ENCODE measurements at places on chromosomes 11 and 22. TPM values are rescaled to one million over a fixed set of nuclear protein-coding genes. Genes with fewer than 3 reads are reported as not detected.
A peak's percentile ranks its signal among the peaks of the same experiment; 100 is the strongest.

GRCh38 chr11:76266286-76267100 is 60.2 kb upstream of the WNT11 start:
- DNase-seq = peak; percentile 91

DNA sequence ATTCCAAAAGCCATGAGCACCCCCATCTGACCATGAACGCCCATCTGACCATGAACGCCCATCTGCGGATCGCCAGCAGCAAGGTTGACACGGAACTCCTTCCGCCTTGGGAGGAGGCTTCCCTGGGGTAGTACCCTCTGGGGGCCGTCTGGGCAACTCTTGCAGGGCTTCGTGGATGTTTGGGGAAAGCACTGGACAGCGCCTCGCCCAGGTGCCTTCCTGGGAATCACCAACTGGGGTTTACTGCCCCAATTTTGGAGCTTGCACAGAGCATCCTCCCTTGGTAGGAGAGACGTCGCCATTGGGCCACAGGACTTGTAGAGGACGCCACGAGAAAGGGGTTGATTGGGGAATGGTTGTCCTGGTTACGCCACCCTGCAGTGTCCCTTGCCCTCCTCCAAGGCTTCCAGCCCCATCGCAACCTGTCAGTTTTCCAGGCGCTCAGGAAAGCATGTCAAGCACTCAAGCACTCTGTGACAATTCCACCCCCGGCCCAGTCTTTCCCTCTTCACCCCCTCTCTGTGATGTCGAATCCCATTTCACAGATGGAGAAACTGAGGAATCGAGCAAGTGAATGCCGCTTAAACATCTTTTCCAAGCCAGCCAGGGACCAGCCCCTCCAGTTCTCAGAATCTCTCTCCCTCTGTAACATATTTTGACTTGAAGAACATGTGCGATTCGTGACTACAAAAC is 914 bp upstream of the PRDM11 start:
- DNase-seq = no peak

DNA sequence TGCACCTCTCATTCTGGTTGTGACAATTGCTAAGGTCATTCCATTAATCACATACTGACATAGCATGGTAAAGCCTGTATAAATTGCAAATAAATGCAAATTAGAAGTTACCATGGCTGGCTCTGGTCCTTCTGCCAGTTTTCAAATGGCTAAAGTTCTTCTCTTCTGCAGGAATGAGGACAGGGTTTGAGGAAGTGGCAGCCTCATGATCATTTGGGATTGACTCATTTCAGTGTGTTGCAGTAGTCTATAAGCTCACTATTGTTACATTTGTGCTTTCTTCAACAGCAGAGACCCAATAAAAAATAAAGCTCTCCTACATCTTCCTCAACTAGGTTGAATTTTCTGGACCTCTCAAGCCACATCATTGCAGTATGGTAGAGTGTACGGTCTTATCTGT is 60.3 kb downstream of the NECTIN1 start:
- DNase-seq = no peak

- peak; percentile 24 for DNase-seq
Measured at GRCh38 chr11:90332415-90332814, 109.6 kb upstream of the CHORDC1 start.

DNA sequence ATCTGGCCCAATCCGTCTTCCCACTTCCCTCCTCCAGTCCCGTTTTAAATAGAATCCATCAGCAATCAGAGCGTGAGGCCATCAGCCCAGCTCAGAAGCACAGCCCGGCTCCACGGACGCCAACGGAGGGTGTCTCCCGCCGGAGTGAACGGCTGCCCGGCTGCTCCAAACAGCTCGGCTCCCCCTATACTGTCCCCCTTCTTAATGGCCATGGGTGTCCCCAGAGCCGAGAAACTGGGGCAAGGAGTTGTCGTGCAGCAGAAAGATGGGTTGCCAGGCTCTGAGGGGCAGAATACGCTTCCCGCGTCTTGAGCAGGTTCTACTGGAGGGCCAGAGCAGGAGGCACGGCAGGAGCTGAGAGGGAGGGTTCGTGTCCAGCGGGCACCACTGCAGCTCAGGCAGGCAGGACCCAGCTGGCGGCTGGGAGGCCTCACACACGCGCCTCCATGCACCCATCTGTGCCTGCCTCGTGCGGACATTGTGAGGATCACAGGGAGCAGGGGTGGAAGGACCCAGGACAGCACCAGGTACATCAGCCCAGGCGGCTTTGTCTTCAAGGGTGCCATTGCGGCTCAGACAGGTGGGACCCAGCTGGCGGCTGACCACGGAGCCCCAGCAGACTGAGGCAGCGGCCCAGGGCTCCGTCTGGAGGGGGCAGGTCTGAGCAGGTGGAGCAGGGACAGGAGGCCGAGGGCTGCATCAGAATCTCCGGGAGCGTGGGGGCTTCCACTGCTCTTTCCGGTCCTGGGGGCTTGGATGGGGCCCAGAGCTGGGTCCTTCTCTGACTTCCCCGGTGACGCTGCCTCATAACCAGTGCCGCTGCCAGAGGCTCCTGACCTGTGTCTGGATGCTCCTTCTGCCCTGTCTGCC is 882.7 kb downstream of the BRD1 start:
- no peak for DNase-seq

- DNase-seq = no peak
Measured at GRCh38 chr11:2390725-2391151, 9.8 kb upstream of the TSSC4 start.

- peak; percentile 20 for DNase-seq
Measured at GRCh38 chr11:87437844-87438223, 400.1 kb downstream of the TMEM135 start.

NEFH gene
- total RNA-seq = not detected

OR5P2 gene
- total RNA-seq = not detected
